Naive thymus-derived CD4-positive, alpha-beta T cell (primary cell): ENCODE measurements at places on chromosomes 2 and 18. TPM values are rescaled to one million over a fixed set of nuclear protein-coding genes. Genes with fewer than 3 reads are reported as not detected.

GRCh38 chr2:46495231-46496030 is 16.1 kb downstream of the TMEM247 start:
- no peak for DNase-seq
- no peak overlapping the region for H3K27ac ChIP-seq
- H3K4me3 ChIP-seq: no peak overlapping the region
- peaks cover 2% of the 10 kb centered on the region for H3K4me1 ChIP-seq
- no peaks in the 10 kb centered on the region for H3K36me3 ChIP-seq
- H3K27me3 ChIP-seq: no peaks in the 10 kb centered on the region

DNA sequence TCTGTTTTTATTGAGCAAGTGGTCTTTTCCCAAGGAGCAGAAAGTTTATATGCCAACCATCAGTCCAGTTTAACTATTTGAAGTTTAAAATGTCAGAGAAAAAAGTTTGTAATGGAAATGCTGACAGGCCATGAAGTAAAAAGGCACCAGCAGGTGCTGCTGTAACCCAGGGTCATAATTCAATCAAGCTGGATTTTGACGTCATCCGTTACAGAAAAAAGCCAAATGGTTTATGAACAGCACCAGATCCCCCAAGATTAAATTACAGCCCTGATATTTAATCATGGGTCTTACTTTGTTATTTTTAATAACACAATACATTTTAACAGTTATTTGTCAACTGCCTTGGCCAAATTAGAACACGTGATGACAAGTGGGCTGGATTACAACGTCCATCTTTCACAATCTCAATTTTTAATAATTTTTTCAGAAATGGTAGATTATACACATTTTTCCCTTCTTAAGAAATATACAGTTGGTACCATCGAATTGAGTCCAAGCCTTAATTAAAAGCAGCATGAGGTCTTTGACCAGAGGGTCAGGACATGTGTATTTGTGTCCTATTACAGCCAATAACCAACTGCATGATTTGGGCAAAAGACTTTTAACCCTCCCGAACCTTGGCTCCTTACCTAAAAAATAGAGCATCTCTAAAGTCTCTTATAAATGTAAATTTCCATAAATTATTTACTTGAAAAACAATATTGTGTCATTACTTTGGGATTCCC is 10.0 kb downstream of the TCF4 start:
- H3K27ac ChIP-seq: no peak overlapping the region
- no peaks in the 10 kb centered on the region for H3K36me3 ChIP-seq
- no peak overlapping the region for H3K4me3 ChIP-seq
- no peaks in the 10 kb centered on the region for H3K4me1 ChIP-seq
- no peaks in the 10 kb centered on the region for H3K27me3 ChIP-seq

CD8B2 gene
- not detected for total RNA-seq

- H3K27ac ChIP-seq: no peak overlapping the region
- no peaks in the 10 kb centered on the region for H3K27me3 ChIP-seq
- H3K4me1 ChIP-seq: no peaks in the 10 kb centered on the region
- H3K36me3 ChIP-seq: no peaks in the 10 kb centered on the region
These were observed 1599.3 kb upstream of the PIK3C3 start for GRCh38 chr18:40355726-40356125.

ALPP gene
- 0.24 TPM for total RNA-seq

HS6ST1 gene
- 13.1 TPM for total RNA-seq

- H3K27me3 ChIP-seq: no peaks in the 10 kb centered on the region
- no peaks in the 10 kb centered on the region for H3K4me1 ChIP-seq
- H3K4me3 ChIP-seq: no peak overlapping the region
- H3K36me3 ChIP-seq: no peaks in the 10 kb centered on the region
These were observed 363.6 kb downstream of the CTNNA2 start for GRCh38 chr2:79876430-79876829.

TUBA3E gene
- total RNA-seq: not detected

GRCh38 chr2:38524580-38524979 is 78.1 kb downstream of the HNRNPLL start:
- no peaks in the 10 kb centered on the region for H3K4me1 ChIP-seq
- no peak for DNase-seq
- H3K36me3 ChIP-seq: no peaks in the 10 kb centered on the region
- H3K27ac ChIP-seq: no peak overlapping the region
- no peaks in the 10 kb centered on the region for H3K27me3 ChIP-seq

DNA sequence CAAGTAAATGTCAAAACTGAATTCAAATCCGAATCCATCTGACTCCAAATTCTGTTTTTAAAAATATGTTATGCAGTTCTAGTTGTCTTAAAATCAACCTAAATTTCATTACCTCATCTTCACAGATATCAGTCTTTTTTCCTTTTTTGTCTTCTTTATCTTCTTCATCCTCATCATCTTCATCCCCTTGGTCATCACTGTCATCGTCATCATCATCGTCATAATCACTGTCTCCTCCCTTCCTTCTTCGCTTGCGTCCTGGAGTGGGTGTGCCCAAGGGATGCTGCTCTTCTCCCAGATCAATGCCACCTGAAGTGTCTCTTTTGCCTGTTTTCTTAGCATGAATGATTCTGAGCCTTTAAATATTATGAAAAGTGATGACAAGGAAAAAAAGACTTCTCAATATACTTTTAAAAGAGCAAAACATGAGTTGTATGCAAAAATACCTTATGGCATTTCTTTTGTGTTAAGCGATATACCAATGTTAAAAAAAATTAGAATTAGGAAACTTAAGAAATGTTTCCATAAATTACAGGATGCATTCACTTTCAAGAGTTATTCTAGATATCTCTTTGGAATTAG is 96.0 kb upstream of the WDSUB1 start:
- H3K27ac ChIP-seq: no peak overlapping the region
- H3K4me1 ChIP-seq: no peaks in the 10 kb centered on the region
- DNase-seq: no peak
- no peaks in the 10 kb centered on the region for H3K36me3 ChIP-seq
- no peak overlapping the region for H3K4me3 ChIP-seq

DTNA gene
- 1.5 TPM for total RNA-seq

DNA sequence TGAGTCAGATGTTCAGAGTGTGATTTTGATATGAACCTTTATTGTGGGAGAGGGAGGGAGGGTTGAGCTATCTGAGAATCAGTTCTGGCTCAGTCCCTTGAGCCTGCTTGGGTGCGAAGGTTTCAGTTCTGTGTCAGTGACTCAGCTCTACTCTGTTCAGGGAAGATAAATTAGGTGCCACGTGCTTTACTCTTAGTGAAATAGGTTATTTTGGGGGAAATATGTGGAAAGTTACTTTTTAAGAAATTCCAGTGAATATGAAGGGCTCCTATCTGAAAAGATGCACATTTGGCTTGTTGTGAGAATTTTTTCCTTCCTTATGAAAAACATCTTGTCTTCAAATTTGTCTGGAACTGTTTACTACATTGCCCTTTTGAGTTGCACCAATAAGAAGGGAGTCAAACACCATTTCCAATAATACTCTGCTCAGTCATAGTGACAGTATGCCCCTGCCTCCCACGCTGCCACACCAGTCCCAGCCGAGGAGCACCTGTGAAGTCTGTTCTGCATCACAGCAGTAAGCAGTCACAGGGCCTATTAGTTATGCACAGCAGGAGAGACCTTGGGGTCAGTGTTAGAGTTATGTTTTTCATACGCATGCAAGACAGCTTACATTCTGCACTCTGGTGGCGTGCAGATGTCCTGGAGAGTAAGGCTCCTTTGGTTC is 32.8 kb upstream of the DNAH7 start:
- no peaks in the 10 kb centered on the region for H3K27me3 ChIP-seq
- H3K27ac ChIP-seq: no peak overlapping the region
- no peaks in the 10 kb centered on the region for H3K36me3 ChIP-seq
- H3K4me3 ChIP-seq: no peak overlapping the region

- no peak overlapping the region for H3K4me3 ChIP-seq
- H3K27ac ChIP-seq: no peak overlapping the region
- H3K4me1 ChIP-seq: peaks cover 57% of the 10 kb centered on the region
- H3K36me3 ChIP-seq: no peaks in the 10 kb centered on the region
- H3K27me3 ChIP-seq: no peaks in the 10 kb centered on the region
These were observed 13.7 kb downstream of the DOCK10 start for GRCh38 chr2:225028572-225028971.

DNA sequence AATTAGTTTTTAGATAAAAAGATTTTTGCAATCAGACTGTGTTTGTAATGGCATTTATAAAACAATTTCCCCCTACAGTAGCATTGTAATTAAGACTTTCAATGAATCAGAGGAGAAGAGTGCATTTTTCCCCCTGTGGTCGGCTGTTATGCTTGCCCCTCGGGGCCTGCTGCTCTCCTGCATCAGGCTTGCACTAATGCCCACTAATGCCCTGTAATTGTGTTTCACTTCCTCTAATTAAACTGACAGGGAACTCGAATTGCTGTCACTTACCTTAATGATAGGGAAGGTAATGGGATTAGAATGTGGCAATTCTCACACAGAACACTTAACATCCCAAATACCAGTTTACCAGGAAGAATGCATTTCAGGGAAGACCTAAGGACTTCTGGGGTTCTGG is 61.2 kb upstream of the LRRTM1 start:
- no peak overlapping the region for H3K4me3 ChIP-seq
- H3K27ac ChIP-seq: no peak overlapping the region
- DNase-seq: no peak
- H3K4me1 ChIP-seq: no peaks in the 10 kb centered on the region

- DNase-seq: no peak
- no peaks in the 10 kb centered on the region for H3K4me1 ChIP-seq
- H3K27me3 ChIP-seq: no peaks in the 10 kb centered on the region
- H3K27ac ChIP-seq: no peak overlapping the region
- H3K36me3 ChIP-seq: no peaks in the 10 kb centered on the region
These were observed 267.9 kb upstream of the PIK3C3 start for GRCh38 chr18:41687138-41687537.

DNA sequence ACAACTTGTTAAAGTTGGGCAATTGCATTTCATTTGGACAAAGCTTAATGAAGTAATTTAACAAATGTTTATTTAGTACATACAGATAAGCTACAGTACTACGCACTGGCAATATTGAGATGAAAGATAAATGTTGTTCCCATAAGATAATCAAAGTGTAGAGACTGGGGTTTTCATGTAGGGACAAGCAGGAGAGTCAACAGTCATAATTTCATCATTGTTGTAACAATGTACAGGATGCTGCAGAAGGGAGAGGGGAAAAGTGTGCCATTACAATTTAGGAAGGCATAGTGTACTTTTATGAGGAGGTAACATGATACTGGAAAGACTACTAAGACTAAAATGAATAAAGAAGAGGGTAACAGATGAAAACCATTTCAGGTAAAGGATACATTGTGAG is 441.6 kb downstream of the ERBB4 start:
- no peaks in the 10 kb centered on the region for H3K36me3 ChIP-seq
- no peaks in the 10 kb centered on the region for H3K27me3 ChIP-seq
- no peak for DNase-seq
- H3K4me3 ChIP-seq: no peak overlapping the region
- H3K27ac ChIP-seq: no peak overlapping the region
- no peaks in the 10 kb centered on the region for H3K4me1 ChIP-seq

GRCh38 chr2:72627083-72627482 is 198.8 kb downstream of the EXOC6B start:
- no peaks in the 10 kb centered on the region for H3K4me1 ChIP-seq
- H3K4me3 ChIP-seq: no peak overlapping the region
- no peaks in the 10 kb centered on the region for H3K36me3 ChIP-seq
- H3K27me3 ChIP-seq: no peaks in the 10 kb centered on the region
- no peak overlapping the region for H3K27ac ChIP-seq
- DNase-seq: no peak

CCDC74A gene
- 2.4 and 3.1 TPM in 2 replicates for total RNA-seq

HRH4 gene
- 0.74 TPM for total RNA-seq

DNA sequence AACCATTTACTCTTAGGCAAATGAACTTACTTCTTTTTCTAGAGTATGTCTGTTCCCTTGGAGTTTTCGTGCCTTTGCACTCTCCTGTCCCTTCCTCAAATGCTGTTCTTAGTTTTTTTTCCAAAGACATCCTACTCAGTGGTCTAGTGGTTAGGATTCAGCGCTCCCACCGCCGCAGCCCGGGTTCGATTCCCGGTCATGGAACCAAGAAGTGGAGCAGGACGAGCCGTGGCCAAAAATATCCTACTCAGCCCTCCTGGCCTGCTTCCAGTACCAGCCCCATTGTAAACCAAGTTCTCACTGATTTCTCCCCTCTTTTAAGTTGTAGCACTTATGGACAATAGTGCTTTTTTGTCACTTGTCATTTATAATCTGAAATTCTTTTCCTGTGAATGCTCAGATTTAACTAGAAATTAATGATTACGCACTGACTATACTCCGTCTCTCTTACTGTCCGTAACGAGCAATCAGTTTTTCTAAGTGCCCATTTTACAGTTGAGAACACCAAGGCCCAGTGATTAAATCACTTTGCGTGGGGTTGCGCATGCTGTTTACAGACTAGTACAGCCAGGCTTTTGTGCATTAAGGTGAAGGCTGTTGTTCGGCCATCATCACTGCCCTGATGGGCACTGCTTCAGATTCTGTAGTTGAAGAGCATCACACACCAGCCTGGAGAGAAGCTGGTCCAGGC is 17.9 kb downstream of the GREB1 start:
- no peaks in the 10 kb centered on the region for H3K4me1 ChIP-seq
- H3K27ac ChIP-seq: no peak overlapping the region
- DNase-seq: no peak
- no peaks in the 10 kb centered on the region for H3K27me3 ChIP-seq
- no peak overlapping the region for H3K4me3 ChIP-seq

BOLL gene
- total RNA-seq: not detected

ANO7 gene
- 0.46 TPM for total RNA-seq

DNA sequence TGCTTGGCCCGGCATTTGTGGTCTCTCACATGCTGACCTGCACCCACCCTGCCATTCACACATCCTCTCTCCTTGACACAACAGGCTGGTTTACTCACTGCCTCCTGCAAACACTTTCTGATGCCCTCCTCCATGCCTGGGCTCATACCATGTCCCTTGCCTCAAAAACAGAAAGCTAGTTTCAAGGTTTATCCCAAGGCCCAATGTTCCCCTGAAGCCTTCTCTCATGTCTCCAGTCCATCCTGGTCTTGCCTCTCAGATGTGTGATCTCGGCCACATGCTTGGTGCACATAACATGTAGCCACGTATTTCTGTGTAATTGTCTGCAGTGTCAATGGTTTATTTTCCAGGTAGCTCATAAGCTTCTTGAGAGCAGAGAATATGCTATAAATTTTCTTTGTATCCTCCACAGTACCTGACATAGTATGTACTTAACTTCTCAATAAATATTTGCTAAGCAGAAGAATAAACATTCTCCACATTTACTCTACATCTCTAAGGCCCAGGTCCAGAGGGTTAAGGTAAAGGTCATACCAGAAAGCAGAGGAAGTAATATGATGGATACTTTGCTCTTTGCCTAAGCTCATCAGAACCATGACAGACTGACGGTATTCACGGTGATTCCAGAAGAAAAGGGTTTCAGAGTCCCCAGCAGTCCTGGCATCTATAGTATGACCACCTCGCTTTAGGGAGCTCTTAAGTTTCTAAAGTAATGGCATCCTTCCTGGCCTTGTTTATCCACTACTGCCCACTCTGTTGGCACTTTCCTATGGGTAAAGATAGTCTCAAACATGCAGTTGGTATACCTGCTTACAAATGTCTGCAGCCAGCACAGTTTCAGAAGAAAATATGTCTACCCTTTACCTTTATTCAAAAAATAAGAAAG is 163.4 kb upstream of the ZFP36L2 start:
- H3K27ac ChIP-seq: no peak overlapping the region
- no peaks in the 10 kb centered on the region for H3K27me3 ChIP-seq
- no peak for DNase-seq
- H3K4me3 ChIP-seq: no peak overlapping the region
- H3K4me1 ChIP-seq: peaks cover 11% of the 10 kb centered on the region

SCYGR3 gene
- not detected in 2 replicates for total RNA-seq

- no peak for DNase-seq
- no peak overlapping the region for H3K4me3 ChIP-seq
- H3K27ac ChIP-seq: no peak overlapping the region
- no peaks in the 10 kb centered on the region for H3K36me3 ChIP-seq
These were observed 84.5 kb downstream of the AFF3 start for GRCh38 chr2:100057901-100058261.

HOXD8 gene
- not detected for total RNA-seq
